ENCODE measurements at places on chromosomes 3 and 15. TPM values are rescaled to one million over a fixed set of nuclear protein-coding genes. Genes with fewer than 3 reads are reported as not detected.

- DNase-seq = no peak
Measured at GRCh38 chr3:141303481-141304223, 64.7 kb upstream of the ZBTB38 start.

ZIC4 gene
- not detected for total RNA-seq

GRCh38 chr15:46059921-46060594, 425.2 kb downstream of the SQOR start:
- DNase-seq = no peak

DNA sequence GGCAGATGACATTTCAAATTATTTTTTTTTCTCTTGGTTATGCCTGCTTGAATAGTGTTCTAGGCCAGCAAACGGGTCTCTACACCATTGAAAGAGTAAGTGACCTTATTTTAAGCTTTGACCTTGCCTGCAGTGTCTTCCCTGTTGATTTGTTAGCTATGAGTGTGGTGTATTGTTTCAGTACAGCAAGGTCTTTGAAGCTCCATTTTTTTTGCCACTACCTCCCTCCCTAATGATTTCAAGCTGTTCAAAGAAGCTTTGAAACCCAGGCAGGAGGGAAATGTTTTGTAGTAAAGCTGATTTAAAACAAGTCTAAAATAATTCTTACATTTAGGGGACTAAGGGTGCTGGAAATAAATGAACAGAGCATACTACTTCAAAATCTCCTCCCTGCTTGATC, 1249.8 kb downstream of the ROBO1 start:
- DNase-seq = no peak

MED12L gene
- total RNA-seq = 0.16 TPM

DNA sequence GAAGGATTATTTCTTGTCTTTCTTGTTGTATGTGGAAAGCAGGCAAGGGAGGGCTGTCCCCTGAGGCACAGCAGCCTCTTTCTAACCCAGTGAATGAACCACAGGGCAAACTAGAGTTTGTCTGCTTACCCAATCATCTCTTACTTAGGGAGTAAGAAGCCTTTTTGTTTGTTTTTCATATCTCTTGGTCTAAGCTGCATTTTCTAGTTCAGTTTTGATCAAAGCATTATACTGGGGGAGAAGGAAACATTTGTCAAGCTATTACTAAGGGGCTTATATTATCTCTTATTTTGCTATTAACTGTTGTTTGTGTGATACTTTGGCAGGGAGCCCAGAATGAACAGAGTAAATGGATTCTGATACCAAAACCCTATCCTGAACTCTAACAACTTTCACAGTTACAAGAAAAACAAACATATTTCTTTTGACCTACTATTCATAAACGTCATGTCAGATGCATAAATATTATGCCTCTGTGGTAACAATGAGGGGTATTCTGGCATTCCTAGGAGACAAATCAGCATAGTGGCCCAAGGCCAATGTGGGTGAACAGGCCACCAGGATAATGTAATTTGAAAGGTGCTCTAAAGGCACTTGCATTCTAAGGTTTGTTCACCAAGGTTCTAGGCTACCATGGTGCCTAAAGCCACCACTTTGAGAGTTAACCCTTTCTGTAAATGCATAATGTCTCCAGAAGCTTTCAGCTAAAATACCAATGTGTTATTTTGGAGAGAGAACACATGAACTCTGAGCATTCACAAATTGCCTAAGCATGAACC, 271.6 kb upstream of the ZPLD1 start:
- DNase-seq = no peak

GRCh38 chr3:184350618-184351017, 10.8 kb downstream of the CLCN2 start:
- no peak for DNase-seq

PTH1R gene
- 16.2 TPM for total RNA-seq

Measured in omental fat pad (tissue), 4 donors.